ENCODE measurements at places on chromosomes 2 and 18.
A peak's percentile ranks its signal among the peaks of the same experiment; 100 is the strongest.

DNA sequence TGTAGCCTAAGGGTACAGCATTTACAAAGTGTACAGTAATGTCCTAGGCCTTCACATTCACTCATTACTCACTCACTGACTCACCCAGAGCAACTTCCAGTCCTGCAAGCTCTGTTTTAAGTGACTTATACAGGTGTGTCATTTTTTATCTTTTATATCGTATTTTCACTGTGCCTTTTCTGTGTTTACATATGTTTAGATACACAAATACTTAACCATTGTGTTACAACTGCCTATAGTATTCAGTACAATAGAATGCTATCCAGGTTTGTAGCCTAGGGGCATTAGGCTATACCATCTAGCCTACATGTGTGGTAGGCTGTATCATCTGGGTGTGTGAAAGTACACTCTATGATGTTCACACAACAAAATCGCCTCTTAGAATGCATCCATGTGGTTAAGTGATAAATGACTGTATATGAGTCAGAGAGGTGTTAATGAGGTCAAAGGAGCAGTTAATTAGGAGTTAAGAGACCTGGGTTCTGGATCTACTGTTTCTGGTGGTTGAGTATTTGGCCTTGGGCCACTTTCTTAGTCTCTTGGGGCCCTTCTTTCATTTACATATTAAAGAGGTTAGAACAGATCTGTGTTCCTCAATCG lies 149.1 kb downstream of the GREB1L start:
- DNase-seq, result peak; percentile 72

DNA sequence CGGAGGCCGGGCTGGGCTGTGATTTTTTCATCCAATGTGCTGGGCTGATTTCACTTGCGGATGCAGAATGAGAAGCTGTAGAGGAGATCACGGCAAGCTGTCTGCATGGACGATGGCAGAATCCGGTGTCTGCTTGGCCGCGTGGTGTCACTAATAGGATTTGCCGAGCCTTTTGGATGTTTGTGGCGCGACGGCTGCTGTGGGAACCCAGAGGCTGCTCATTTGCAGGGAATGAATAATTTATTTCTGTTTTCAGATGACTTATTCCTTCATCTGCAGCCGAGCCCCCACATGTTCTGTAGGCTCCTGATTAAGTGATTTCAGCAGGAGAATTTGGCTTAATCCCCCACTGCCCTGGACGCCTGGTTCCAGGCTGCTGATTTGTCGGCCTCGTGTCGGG lies 62.6 kb downstream of the ODC1 start:
- DNase-seq, result no peak

DNA sequence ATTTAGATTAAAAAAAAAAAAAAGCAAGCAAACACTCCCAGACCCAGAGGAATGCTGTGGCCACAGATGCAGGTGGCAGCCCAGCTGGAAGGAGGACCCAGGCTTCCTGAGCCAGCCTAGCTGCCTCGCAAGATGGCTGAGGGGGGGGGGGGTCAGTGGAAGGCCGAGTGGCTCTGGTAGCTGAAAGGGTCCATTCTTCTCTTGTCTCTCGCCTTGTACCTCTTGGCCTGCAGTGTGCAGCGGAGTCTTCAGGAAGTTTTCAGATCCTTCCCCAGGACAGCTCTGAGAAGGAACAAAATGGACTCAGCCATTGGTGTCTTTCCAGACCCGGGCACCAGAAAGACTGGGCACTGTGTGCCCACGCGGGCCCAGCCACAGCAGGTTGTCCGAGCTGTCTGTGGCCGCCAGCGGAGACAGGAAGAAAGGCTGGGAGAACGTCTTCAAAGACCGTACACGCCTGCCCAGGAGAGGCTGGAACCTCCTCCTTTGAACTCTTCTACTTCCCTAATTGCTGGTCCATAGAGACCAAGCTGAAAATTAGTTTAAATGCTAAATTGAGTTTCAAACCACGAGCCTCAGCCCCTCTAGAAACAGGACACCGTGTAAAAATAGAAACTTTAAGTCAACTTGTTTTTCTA lies 21.3 kb downstream of the APCDD1 start:
- no peak for DNase-seq

DNA sequence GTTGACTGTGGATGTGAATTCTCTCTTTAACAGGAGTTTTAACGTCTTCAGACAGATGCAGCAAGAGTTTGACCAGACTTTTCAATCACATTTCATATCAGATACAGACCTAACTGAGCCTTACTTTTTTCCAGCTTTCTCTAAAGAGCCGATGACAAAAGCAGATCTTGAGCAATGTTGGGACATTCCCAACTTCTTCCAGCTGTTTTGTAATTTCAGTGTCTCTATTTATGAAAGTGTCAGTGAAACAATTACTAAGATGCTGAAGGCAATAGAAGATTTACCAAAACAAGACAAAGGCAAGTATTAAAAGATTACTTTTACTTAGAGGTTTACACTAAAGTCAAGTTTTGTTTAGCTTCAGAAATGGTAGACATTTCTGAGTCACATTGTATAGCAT lies 30.2 kb upstream of the TYMS start:
- DNase-seq, result no peak

DNA sequence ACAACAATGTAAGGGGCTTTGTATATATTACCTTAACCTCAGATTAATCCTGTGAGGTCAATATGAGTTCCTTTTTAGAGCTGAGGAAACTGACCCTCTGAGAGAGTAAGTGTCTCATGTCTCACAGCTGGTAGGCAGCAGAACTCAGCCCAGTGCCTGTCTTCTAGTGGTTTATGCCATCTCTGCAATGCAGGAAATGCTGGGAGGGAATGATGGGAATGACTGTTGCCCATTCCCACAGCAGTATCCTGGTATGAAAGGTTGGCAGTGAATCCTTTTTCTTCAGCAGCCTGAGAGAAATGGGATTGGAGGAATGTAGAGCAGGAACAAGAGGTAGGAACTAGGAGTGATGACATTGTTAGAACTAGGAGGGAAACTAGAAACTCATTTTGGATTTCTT lies 6.0 kb downstream of the MRPL30 start:
- no peak for DNase-seq

DNA sequence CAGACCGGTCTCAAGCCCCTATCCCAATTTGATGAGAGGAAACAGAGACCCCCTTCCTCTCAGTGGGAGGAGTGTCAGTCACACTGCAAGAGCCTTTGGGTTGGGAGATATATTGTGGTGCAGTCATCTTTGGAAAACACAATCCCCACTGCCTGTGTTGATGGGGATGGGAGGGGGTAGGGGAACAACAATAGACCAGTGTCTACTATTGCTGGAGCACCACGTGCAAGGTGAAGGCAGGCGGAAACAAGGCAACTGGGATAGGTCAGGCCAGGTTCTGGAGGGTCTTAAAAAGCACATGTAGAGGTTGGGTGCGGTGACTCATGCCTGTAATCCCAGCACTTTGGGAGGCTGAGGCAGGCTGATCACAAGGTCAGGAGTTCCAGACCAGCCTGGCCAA lies 127.9 kb downstream of the ZFP36L2 start:
- DNase-seq, result no peak

- DNase-seq, result no peak
Measured at GRCh38 chr2:168356477-168356835, 99.6 kb upstream of the CERS6 start.

DNA sequence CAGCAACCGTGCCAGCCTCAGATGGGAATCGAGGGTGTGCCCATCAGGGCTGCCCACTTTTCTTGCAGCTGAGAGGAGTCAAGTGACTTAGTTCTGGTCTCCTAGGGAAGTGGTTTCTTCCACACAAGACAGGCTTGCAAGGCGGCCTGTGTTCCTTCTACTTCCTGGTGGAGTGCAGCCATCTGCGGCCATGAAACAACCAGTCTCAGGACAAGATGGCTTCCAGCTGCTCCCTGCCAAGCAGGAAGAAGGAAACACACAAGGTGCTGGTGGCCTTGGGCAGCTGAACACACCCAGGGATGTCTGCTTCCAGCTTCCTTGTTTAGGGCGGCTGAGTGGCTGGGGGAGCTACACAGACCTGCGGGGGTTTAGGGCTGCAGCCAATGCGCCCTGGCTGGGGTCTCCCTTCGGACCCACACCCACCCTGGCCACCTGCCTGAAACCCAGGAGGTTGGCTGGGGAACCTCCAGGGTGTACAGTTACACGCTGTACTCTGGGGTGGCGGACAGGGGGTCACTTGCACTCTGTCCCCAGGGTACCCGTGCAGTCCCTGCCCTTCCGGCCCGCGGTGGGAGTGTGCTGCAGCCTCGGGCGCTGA lies 34.7 kb downstream of the PTPN18 start:
- peak; percentile 1 for DNase-seq

GRCh38 chr2:127662937-127663565 lies 12.3 kb downstream of the LIMS2 start:
- no peak for DNase-seq

DNA sequence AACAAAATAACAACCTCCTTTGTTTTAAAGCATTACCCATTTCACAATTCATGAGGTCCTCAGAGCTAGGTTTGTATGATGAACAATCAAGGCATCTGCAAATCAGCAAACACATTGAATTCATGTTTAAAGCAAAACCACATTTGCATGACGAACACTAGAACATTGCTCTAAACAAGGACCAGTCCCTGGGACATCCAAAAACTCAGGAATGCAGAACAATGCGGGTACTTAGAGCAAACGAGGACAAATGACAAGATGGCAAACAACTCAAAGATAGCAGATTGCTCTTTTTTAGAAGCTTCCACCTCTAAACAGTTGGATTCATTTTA lies 45.7 kb upstream of the RALBP1 start:
- no peak for DNase-seq

DNA sequence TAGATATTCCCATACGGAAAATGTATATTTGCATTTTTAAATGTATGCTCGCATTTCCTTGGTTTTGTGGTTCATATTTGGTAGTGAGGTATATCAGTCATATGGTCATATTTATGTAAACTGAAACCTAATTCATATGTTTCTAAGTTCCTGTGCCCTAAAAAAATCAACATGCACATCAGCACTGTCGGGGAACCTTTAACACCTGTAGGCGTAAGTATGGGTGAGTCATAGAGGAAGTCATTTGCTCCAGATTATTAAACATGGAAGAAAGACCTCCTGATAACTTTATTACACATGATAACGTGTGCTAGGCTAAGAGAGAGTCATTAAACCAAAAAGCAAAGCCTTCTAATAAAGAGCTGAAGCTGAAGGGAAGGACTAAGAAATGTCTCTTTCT lies 437.7 kb downstream of the NRXN1 start:
- DNase-seq, result no peak

- DNase-seq, result no peak
Measured at GRCh38 chr2:65053199-65053598, 3.0 kb upstream of the CEP68 start.

DNA sequence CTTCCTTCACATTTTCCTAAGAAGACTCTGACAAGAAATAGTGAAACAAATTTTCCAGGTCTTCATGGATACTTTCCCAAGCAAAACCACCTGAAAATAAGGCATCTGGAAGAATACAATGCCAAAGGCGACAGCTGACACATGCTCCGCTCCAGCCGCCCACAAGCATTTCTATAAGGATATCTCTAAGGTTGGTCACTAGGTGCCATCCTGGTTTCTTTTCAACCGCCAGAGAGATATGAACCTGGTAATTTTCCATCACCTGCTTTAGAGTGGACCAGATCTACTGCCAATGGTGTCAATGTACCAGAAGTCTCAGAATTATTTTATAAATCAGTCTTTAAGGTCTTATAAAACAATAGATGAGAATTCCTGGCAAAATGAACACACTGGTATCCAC lies 97.2 kb downstream of the GAREM1 start:
- no peak for DNase-seq

GRCh38 chr18:24293254-24293653 lies 104.4 kb downstream of the OSBPL1A start:
- no peak for DNase-seq

GRCh38 chr18:23422751-23423418 lies 30.2 kb upstream of the RIOK3 start:
- DNase-seq, result peak; percentile 91

GRCh38 chr18:79508565-79509535 lies 113.1 kb downstream of the NFATC1 start:
- DNase-seq, result no peak

GRCh38 chr18:79506191-79507075 lies 110.7 kb downstream of the NFATC1 start:
- no peak for DNase-seq

DNA sequence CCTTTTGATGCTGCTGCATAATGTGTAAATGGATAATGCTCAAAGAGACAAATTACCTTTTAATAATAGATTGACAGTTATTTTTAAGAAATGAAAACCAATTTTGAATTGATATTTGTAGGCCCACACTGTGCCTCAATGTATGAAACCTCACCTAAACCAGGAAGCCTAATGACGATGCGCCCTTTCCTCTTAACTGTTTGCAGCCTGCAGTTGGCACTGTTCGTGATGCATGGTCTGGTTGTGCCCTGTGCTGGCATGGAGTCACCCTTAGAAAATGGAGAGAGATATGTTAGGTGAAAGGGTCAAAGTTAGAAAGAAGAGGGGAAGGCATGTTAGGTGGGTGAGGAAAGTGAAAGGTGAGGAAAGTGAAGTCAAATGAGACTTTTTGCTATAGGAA lies 390.2 kb downstream of the PTPRM start:
- no peak for DNase-seq

DNA sequence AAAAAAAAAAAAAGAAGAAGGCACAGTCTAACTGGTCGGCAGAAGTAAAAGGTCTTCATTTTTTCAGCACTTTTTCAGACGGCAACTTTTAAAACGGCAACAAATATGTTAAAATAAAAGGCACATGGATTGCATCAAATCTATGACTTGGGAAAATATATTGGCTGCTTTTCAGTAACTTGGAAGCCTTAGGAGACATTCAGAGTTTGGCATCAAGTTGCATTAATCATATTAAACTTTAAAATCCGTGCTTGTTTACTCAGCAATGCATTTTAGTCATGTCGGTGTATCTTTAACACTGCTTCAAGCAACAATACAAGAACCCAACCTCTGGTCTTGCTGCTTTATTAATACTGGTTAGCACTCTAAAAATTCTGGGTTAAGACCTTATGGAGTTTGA lies 111.1 kb downstream of the MEP1B start:
- DNase-seq, result no peak

GRCh38 chr18:10771053-10771709 lies 245.4 kb downstream of the NAPG start:
- DNase-seq, result no peak

DNA sequence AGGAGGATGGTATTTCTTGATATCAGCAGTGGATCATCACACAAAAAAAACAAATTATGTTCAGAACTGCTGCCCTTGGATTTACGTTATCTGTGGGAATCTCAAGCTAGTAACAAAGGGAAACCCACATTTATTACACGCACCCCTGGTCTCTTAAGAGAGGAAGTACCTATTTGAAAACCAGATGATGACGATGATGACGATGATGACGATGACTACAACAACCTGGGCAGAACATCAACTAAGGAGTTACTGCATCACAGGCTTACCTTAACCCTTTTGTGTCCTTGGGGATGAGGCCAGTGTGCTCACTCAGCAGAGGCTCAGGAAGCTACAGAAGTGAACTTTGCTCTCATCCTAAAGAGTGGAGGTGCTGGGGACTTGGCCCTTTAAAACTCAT lies 169.4 kb downstream of the FSHR start:
- DNase-seq, result no peak

- DNase-seq, result peak; percentile 46
Measured at GRCh38 chr2:177983183-177983788, 89.3 kb downstream of the PDE11A start.

- no peak for DNase-seq
Measured at GRCh38 chr18:79439628-79440023, 43.9 kb downstream of the NFATC1 start.
